Neural crest cell (in vitro differentiated cells): ENCODE measurements at places on chromosomes 12 and 14.
A peak's percentile ranks its signal among the peaks of the same experiment; 100 is the strongest.

- peak; percentile 14 for DNase-seq
These were observed 96.2 kb downstream of the CIT start for GRCh38 chr12:119780786-119781434.

DNA sequence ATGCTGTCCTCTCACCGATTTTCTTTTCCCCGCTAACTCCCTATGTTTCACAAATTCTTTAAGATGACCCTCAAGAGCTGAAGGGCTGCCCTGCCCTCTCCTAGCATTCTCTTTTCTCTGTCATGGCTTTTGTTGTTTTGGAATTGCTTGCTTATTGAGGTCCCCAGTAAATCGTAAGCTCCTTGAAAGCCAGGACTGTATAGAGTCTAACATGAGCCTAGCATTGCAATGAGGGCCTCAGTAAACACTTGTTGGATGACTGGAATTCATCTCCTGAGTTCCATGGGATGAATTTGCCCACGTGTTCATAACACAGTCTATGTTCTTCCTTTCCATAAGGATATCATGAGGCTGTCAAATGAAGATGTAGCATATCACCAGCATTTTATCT lies 92.2 kb downstream of the APAF1 start:
- DNase-seq, result no peak

GRCh38 chr12:47367912-47368537 lies 288.3 kb upstream of the AMIGO2 start:
- DNase-seq, result no peak

DNA sequence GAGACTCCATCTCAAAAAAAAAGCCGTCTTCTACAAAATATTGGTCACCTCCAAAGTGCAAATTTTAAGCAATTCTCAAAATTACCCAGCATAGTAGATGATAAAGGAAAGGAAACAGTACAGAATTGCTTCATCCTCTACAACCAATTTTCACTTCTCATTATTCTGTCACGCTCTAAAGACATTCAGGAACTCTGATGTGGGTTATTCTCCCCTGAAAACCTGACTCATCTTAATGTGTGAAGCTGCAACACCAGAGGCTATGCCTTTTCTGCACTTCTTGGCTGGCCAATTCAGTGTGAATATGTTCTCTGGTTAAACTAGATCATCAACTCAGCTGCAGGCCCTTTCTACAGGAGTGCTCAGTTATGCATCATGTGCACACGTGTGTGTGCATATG lies 11.0 kb downstream of the PTGER2 start:
- DNase-seq, result no peak

- no peak for DNase-seq
These were observed 39.7 kb upstream of the PARP11 start for GRCh38 chr12:3912863-3913262.

GRCh38 chr12:26046906-26047305 lies 77.9 kb downstream of the BHLHE41 start:
- DNase-seq, result no peak

GRCh38 chr12:6553051-6553868 lies 2.6 kb downstream of the IFFO1 start:
- no peak for DNase-seq

DNA sequence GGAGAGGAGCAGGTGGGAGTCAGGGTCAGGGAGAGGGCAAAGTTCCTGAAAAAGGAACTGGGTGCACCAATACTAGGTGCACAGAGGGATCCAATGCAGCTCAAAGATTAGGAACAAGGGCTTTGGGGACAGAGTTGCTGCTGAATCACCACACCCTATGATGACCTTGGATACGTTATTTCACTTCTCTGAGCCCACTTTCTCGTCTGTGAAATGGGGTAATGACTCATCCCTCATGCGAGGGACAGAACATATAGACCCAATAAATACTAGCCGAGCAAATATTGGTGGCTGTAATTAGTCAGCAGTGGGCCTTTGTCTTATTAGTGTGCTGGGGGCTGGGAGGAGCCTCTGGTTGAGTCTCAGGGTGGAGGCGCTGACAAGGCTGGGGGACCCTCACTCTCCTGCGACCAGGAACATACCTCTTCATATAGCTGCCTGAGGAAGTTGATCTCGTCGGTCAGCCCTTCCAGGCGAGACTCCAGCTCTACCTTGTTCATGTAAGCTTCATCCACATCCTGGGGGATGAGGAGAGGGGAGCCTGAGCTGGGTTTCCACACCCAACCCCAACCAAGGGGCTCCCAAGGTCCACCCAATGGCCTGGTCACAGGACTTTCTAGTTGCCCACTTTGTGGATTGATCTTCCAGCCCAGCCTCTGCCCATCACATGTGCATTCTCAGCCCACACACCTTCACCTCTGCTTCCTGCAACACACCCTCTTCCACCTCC lies 4.5 kb downstream of the KRT8 start:
- no peak for DNase-seq

DNA sequence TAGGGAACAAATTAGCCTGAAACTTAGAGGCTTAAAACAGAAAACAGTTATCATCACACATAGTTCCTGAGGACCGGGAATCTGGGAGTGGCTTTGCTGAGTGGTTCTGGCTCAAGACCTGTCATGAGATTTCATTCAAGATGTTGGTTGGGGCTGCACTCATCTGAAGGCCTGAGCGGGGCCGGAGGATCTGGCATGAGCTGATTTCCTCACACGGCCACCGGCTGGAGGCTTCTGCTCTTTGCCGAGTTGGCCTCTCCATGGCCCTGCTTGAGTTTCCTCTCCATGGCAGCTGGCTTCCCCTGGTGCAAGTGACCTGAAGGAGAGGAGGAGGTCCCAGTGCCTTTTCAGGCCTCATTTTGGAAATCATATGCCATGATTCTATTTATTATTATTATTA lies 128.1 kb downstream of the PAPOLA start:
- no peak for DNase-seq

GRCh38 chr14:53055003-53055402 lies 98.1 kb downstream of the DDHD1 start:
- no peak for DNase-seq

- DNase-seq, result no peak
These were observed 602.1 kb upstream of the TMEM132C start for GRCh38 chr12:127664901-127665300.

GRCh38 chr14:34496007-34496678 lies 34.1 kb upstream of the SPTSSA start:
- DNase-seq, result no peak

DNA sequence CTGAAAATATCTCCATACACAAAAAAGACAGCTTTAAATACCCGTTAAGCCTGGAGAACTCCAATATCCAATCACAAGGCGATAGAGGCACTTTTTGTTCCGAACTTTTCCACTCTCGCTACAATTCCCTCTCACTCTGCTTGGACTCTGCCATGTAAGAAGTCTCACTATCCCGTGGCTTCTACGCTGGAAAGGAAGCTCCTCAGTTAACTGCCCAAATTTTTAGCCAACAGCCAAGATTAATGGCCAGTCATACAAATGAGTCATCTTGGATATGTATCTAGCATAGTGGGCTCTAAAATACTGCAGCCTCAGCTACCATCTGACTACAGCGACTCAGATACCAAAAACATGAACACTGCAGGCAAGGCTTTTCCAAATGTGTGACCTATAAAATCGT lies 45.5 kb upstream of the RERGL start:
- no peak for DNase-seq

GRCh38 chr14:102095871-102096568 lies 9.2 kb upstream of the HSP90AA1 start:
- no peak for DNase-seq

DNA sequence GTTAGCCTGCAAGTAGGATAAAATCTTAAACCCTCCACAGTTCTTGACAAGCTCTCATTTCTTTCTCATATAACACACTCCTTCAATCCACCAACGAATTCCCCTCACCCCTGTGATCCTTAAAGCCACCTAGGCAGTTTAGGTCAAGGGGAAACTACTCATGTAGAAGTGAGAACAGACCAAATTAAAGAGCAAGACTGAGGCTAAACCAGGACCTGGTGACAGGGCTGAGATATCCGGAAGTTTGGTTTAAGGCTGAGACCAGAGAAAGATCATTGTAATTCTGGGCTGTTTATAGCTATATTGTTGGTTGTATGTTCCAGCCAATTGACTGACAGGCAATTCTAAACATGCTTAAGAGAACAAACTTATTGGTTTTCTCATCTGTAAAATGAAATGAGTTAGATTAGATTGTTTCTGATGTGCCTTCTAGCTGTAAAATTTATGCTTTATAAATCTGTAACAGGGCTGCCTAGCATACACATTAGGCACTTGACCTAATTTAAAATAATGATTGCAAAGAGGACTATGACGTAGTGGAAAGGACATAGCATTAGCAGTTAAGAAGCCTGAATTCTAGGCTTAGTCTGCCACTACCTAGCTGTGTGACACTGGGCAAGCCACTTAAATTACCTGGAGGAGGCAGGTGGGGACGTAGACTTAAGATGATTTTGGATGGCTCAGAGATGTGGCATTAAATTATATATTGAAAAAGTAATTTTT lies 53.9 kb upstream of the PTGR2 start:
- no peak for DNase-seq

- no peak for DNase-seq
These were observed 381.1 kb downstream of the FLRT2 start for GRCh38 chr14:85911044-85911443.

DNA sequence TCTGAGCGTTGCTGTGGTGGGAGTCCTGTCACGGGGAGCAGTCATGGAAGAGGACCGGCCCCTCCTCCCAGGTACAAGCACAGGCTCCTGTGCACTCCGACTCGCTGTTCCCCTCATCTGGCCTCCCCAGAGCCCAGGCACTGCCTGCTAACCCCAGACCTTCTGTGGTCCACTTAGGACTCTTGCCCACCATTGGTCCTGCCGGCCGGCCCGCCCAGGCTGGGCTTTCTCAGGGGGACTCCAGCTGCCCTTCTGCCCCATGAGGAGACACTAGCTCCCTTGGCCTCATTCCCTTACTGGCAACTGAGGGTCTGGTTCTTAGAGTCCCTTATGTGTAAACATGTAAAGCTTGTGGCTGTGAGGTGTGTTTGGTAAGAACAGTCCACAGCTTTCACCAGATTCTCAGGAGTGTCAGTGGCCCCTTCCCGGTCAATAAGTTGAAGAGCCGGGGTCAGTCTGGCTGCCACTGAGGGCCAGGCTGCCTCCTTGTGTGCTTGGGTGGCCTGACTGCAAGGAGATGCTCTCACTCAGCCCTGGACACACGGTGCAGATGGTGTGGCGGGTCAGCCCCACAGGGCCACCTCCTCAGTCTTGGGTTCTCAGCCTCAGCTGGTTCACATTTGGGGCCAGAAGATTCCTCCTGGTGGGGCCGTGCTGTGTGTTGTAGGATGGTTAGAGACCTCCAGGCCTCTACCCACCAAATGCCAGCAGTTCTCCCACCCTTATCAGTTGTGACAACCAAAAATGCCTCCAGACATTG lies 43.6 kb downstream of the DDX51 start:
- DNase-seq, result no peak

GRCh38 chr14:100063314-100063941 lies 1.8 kb upstream of the EVL start:
- no peak for DNase-seq

DNA sequence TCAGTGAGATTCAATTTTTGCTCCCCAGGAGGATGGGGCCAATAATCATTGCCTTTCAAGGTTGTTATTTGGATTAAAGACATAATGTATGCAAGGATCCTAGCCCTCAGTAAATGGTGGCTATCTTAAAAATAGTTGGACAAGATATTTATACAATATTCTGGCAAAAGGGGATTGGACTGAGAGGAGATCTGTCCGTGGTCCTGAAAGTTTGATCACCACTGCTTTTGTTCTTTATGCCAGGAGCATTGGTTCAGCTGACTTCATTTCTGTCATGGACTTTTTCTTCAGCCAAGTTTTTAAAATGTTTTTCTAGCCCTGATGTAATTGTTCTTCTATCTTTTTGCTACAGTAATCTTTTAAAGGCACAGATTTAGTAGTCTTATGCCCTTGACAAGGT lies 70.2 kb upstream of the TCL1A start:
- peak; percentile 49 for DNase-seq

DNA sequence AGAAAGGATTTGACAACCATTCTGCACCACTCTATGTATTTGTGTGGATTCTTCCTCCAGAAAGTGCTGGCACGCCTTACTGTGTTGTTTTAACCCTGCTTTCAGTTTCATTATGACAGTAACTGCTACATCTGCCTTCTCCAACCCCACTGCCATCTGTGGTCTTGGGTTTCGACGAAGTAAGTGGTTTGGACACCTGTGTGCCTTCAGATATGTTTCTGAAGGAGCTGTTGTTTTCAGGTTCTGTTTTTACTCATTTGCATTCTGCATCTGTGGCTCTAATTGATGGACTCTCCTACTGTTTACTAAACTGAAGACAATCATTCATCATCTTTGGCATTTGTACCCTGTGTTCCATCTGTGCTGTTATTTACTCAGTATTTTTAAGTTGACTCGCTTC lies 4.1 kb downstream of the TSHR start:
- no peak for DNase-seq

GRCh38 chr12:54980341-54980740 lies 4.2 kb downstream of the TESPA1 start:
- DNase-seq, result no peak

- DNase-seq, result no peak
These were observed 80.2 kb downstream of the NCOR2 start for GRCh38 chr12:124487066-124487833.

GRCh38 chr12:52350021-52350620 lies 17.2 kb downstream of the KRT85 start:
- DNase-seq, result no peak

DNA sequence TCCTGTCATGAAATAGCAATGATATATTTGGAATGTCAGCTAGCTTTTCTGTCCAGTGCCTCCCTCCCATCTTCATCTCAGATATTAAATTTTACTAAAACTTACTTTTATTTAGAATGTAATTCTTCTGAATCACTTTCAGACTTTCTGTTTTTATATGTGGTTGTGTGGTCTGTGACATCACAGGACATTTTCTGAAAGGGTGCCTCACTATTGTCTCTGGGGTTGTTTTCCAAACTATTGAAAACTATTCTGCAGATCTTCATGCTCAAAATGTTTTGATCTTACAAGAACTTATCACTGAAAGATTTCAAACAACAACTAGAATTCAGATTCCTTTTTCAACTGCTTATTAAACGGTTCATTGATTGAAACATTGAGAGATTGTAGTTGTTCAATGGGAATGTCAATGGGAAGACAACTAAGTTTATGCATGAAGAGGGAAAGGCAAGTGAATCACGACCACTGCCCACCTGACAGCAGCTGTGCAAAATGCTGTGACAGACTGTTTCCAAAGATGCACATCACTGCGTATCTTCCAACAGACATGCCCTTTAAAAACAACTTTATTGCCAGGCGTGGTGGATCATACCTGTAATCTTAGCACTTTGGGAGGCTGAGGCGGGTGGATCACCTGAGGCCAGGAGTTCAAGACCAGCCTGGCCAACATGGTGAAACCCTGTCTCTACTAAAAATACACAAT lies 51.3 kb downstream of the KLRG1 start:
- DNase-seq, result no peak

DNA sequence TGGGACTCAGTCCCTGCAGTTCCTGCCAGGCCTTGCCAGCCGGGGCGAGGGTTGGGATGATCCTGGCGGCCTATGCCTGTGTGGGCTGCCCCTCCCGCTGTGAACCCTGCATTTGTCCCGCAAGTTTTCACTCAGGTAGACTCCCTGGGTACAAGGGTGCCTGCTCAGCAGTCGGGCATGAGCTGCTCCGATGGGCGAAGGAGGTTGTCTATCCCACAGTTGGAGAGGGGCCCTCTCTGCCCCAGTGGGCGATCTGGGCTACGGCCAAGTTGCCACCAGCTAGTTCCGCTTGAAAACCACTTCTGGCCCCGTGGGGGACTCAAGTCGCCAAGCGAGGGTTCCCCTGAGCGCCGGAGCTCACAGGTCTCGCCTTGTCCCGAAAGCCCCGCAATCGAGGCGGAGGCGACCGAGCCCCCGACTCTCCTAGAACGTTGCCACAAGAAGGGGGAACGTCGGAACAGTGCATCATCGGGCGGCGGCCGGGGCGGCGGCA lies 365 bp upstream of the TPI1 start:
- peak; percentile 74 for DNase-seq
